ENCODE measurements at places on chromosomes 1 and 21.

- peak; percentile 88 for DNase-seq
These were observed 676 bp upstream of the PIAS3 start for GRCh38 chr1:145859491-145860023.

GRCh38 chr1:59043796-59044195 is 253.1 kb upstream of the FGGY start:
- no peak for DNase-seq

DNA sequence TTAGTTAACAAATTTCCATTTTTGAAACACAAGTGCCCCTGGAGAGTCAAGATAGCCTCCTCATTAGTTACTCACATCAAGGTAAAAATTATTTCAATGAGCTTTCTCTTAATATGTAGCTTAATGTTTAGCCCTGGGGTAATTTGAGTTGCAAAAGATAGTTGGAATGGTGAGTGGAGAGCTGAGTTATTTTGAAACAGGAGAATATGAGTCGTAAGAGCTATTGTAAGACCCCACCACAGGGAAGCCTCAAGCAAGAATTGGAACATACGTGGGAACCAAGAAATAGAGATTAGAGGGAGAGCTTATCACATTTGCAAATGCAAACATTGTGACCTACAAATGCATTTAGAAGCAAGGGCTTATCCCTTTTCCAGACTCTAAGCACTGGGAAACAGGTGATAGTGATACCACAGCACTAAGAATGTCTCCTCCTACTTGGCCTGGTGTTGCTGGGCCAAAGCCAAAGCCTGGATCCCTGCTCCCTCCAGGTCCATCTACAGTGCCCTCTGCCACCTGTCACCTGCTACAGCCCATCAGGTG is 635.1 kb downstream of the PTPRC start:
- no peak for DNase-seq

- no peak for DNase-seq
These were observed 457.3 kb upstream of the VAMP3 start for GRCh38 chr1:7313826-7314225.

DNA sequence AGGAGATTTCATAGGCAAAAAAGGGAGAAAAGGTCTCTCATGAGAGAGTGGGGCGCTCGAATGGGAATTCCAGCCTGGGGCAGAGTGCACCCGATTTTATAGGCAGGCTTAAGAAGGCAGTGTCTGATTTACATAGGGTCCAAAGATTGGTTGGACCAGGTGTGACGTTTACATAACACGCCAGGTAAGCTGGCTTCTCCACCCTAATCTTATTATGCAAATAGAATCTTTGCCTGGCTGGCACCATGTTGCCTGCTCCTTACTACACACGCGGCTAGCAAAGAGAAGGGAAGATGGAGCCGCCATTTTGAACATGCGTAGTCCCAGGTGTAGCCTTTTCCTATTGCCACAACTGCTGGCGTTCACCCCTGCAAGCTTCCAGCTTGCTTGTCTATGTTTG is 103.7 kb downstream of the SLC16A1 start:
- DNase-seq, result no peak

GRCh38 chr1:85124091-85124490 is 75.8 kb upstream of the MCOLN3 start:
- DNase-seq, result no peak

- no peak for DNase-seq
These were observed 290.0 kb downstream of the SETD4 start for GRCh38 chr21:35770101-35770945.

DNA sequence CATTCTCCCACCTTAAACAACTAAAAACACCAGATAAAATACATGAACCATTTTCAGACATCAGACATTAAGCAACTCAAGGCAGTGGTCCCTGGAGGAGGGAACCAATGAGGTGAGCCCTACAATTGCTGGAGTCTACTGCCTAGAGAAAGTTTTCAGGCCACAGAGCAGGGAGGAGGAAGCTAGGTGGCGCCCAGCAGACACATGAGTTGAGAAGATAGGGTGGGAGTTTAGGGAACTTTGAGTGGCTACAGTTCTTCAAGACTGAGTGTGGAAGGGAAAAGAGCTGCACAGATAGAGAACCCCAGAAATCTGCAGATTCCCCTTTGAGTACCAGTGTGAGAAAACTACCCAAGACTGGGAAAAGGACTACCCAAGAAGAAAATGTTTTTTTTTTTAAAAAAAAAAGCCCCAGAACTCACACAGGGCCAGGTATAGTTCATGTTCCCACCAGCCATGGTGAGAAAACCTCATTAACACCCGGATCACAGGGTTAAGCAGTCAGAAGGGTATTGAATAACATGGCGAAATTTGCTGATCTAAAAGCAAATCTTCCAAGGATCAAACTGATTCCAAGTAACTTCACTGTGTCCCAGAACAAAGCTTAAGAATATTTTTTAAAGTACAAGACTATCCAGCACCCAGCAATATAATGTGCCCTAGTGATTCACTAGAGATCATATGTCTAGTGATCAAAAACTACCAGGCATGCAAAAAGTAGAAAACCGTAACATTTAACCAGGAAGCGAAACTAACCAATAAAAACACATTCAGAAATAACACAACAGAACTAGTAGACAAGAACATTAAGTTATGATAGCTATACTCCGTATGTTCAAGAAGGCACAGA is 12.0 kb downstream of the ALDH9A1 start:
- no peak for DNase-seq

DNA sequence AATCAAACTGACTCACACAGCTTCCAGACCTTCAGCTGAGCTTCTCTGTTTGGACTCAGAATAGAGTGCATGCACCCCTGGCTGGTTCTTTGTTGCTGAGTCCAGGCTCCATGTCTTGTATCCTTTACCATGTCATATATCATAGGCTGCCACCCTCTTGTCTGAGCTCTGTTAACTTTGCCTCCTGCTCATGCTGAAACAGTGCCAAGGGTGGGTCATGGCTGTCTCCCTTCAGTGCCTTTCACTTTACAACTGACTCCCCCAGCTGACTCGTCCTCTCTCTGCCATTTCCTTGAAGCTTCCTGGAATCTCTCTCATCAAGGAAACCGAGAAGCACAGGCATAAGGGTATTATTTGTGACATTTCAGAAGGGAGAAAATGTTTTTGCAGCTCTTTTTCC is 885.3 kb downstream of the TTLL7 start:
- DNase-seq, result no peak

DNA sequence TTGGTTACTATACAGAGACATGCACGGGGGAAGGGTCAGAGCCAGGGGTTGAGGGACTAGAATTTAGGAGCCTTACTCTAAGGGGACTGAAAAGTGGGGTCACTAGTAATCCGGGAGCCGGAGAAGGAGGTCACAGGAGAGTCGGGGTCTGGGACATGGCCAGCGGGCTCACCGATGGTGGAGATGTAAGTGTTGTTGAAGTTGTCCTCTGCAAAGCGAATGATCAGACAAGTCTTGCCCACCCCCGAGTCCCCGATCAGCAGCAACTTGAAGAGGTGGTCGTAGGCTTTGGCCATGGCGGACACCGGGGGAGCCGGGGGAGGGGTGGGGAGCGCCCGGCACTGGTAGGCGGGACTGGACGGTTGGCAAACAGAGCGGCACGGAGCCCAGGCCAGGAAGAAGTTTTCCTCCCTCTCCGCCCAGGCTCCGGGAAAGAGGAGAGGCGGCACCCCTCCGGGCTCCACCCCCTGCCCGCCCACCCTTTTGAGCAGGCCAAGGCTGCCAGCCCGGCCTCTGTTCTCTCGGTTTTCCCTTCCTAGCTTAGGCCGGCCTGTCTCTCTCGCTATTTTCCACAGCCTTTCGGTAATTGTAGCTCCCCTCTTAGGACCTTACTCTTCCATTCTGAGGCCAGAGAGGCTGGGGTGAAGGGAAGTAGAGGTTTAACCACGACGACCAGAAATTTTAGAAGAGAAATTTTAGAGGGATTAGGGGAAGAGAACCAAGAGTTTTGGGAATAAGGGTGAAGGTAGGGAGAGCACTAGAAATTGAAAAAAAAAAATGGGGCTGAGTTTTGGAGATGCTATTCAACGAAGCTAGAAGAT is at the start of gene RAB13:
Gene RAB13, minus strand, starts transcription at position 399 of the 821 bp plus-strand sequence. Its CDS starts 103 bp downstream, at position 296.
- peak; percentile 94 for DNase-seq

- no peak for DNase-seq
These were observed 6.0 kb upstream of the SCYL3 start for GRCh38 chr1:169899519-169900217.

GRCh38 chr1:9558946-9559545 is 19.8 kb downstream of the SLC25A33 start:
- DNase-seq, result no peak

DNA sequence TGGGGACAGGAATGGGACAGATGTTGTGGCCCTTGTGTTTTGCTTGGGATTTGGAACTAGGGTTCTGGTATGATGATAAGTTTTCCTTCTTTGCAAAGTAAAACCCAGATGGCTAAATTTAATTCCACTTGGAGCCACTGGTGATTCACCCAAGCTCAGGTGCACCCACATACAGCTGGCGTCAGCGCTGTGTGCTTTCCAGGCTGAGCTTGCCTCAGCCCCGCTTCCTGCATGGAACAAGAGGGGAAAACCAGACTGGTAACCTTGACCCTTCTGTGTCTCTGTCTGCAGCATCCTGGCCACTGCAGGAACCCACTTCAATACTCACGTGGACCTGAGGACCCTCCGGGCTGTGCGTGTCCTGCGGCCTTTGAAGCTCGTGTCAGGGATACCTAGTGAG is 94.2 kb downstream of the CACNA1E start:
- DNase-seq, result no peak

- no peak for DNase-seq
These were observed 11.8 kb upstream of the C1orf141 start for GRCh38 chr1:67146539-67146938.

DNA sequence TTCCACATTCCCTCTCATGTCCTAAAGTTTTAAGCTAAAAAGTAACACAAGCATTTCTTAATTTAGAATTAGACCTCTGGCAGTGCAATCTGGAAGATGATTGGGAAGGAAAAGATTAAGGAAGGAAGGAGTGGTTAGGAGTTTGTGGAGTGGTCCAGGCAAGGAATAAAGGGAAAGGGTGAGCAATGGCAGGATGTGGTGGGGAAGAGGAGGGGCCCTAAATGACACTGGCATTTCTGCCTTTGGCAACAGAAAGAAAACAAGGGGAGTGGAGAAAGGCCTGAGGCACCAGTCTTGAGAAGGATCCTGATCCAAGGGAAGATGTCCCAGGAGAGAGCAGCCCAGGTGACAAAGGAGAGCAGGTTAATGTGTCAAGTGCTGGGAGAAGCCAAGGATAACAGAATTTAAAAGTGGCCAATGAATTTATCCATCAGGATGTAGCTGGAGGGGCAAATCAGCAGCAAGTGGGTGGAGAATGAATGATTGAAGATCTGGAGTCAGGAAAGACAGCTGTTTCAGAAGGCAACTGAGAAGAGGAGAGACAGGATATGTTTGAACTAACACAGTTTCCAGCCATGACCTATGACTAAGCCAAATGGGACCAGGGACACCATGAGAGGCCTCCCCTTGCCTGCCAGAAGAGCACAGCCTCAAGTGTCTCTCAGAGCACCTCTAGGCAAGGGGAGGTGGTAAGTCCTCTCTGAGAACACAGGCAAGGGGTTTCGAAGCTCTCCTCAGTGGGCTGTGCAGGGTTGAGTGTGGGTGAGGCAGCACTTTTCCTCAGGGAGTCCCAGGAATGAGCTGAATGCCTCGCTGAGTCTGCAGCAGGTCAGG is 20.9 kb upstream of the LY9 start:
- DNase-seq, result no peak

GRCh38 chr1:112369392-112370285 is 26.4 kb upstream of the CTTNBP2NL start:
- peak; percentile 76 for DNase-seq

- DNase-seq, result no peak
These were observed 710 bp upstream of the PALMD start for GRCh38 chr1:99645203-99645602.

- DNase-seq, result no peak
These were observed 31.8 kb downstream of the APP start for GRCh38 chr21:26138615-26139257.

- no peak for DNase-seq
These were observed 48.9 kb upstream of the LPGAT1 start for GRCh38 chr1:211879475-211879874.

DNA sequence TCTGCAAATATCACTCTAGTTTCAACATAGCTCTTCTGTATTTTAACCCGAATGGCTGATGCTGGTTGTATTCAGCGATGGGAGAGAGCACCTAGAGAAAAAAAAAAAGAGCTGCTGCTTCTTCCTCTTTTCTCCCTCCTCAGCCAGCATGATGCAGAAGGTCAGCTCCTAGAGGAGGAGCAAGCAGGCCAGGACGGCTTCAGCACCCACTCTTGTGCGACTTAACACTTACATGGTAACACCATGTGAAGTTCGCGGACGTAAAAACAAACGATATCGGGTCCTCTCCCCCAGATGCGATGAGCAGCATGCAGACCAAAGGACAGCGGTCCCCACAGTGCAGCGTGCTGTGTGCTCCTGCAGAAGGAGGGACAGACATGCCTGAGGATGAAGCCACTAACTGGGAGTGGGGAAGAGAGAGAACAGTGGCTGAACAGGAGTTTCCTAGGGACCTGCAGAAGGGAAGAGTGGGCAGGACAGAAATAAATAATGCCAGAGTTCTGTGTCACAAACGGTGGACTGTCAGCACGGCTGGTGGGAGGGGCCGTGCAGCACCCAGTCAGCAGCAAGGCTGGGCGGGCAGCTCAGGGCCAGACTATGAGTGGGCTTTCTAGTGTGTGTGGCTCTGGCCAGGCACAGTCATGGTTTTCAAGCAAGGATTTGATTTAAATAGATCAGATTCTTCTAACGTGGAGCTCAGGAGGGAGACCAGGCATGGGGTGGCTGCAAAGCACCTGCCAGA is 11.4 kb upstream of the B3GALT5 start:
- no peak for DNase-seq

GRCh38 chr1:177145106-177146070 is 19.1 kb downstream of the ASTN1 start:
- no peak for DNase-seq

- DNase-seq, result no peak
These were observed 12.0 kb upstream of the GPR153 start for GRCh38 chr1:6272868-6273267.

DNA sequence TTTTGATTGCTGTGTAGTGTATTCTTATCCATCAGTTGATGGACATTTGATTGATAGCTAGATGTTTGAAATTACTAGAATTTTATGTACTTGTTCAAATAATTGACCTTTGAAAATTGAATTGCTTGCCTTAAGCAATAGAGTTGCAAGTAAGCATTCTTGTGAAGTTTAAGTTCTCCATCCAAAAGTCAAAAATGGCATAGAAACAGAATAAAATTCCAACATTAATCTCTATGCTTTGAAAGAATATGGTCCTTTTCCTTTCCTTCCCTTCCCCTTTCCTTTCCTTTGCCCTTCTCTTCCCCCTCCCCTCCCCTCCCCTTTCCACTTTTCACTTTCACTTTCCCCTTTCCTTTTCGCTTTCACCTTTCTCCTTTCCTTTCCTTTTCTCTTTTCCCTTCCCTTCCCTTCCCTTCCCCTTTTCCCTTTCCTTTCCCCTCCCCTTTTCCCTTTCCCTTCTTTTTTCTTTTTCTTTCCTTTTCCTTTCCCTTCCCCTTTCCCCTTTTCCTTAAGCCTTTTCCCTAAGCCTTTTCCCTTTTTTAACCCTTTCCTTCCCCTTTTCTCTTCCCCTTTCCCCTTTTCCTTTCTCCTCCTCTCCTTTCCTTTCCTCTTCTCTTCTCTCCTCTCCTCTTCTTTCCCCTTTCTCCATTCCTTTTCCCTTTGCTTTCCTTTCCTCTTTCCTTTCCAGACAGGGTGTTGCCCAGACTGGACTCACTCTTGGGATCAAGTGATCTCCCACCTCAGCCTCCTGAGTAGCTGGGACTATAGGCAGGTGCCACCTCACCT is 67.4 kb downstream of the SASS6 start:
- DNase-seq, result no peak

- DNase-seq, result no peak
These were observed 49.0 kb downstream of the CACHD1 start for GRCh38 chr1:64518692-64519481.

Measured in SHP77 (cell line).